ENCODE measurements at places on chromosomes 6 and 20. TPM values are rescaled to one million over a fixed set of nuclear protein-coding genes. Genes with fewer than 3 reads are reported as not detected.

VGLL2 gene
- polyA plus RNA-seq, result 0.46 TPM

CD109 gene
- polyA plus RNA-seq, result 4.1 TPM

WFDC5 gene
- 0.57 TPM for polyA plus RNA-seq

ECHDC1 gene
- polyA plus RNA-seq, result 56.2 TPM

OR12D3 gene
- polyA plus RNA-seq, result not detected

RPS6KA2 gene
- polyA plus RNA-seq, result 33.3 TPM

DACT2 gene
- 10.6 TPM for polyA plus RNA-seq

- DNase-seq, result no peak
Observed at GRCh38 chr20:44610313-44610962, 28.1 kb downstream of the PKIG start.

DNA sequence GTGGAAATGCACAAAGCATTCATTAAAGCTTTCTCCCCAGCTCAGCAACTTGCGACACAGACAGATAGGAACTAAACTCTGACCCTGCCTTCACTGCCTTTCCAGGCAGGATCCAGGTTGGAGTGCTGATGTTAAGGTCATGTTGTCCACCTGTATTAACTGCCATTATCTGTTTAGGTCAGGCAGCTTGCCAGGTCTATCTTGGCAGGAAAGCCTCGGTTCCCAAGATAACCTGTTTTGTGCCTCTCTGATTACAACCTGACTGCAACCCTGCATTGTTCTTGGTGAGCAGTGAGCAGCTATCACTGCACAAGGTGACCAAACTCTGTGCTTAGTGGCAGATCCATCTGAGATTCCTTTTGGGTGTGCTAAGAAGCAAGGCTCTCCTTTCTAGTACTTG, 23.2 kb upstream of the ELOVL2 start:
- no peak for DNase-seq

DNA sequence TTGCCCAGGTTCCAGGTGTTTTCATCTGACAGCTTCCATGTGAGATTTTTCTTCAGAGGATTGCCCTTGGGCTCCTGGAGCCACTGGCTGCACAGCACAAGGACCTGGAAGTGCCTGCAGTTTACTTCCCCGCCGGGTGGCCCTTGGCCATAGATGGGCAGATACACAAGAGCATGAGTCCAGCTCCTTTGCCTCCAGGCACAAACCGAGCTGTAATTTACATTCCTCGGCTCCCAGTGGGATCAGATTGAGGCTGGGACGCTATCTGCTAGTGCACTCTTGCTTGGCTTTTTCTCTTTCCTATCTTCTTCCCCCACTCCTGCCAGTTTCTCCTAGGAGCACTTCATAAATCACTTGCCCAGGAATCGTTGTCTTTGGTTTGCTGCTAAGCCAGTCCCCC, 85.4 kb upstream of the RALY start:
- DNase-seq, result no peak

GRCh38 chr20:63150391-63150898, 65.5 kb downstream of the YTHDF1 start:
- no peak for DNase-seq

DNA sequence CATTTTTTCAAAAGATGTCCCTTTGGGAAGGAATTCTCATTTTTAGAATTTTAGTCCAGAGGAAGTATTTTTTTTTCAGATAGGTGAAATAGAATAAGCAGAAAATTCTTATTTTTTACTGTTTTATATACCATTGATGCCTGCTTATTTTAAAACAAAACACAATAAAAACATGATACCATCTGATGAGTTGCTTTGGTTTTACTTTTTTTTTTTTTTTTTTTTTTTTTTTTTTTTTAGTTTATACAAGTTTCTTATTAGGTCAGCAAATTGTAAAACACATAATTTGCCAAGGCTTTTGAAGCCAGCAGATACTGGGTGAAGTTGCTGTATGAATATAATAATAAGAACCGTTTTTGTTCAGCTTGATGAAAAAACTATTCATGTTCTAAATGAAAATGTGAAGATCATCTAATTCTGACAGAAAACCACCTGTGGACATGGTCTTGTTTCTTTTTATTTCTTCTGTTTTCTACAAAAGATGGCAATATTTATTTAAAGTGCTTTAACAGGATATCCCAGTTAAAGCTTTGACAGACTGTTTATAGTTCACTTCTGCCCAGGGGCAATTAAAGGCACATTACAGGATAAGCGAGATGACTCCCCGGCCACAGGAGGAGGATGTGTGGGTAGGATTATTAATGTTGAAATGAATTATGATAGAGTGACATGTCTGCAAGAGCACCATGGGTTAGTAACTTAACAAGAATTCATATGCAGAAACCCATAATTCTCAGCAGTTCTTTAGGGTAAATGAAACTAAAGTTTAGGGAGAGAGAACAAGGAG, 31.1 kb downstream of the MYB start:
- DNase-seq, result no peak

DNA sequence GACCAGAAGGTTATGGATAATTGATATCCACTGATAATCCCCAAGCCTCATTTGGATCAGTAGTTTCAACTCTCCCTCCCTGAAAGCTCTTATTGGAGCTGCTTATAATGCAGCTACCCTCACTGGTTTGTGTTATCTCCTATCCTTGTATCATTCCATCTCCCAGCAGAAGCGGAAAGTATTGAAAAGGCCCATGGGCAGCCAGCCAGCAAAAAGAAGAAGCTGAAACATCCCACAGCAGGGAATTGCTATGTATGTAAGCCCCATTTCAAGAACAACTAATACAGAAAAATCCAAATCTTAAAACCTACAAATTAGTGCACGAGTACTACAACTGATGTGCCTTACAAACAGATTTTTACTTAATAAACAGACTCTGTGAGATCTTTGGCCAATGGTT, 269.0 kb upstream of the ECI2 start:
- DNase-seq, result no peak

GRCh38 chr6:42503894-42504293, 52.2 kb upstream of the TRERF1 start:
- DNase-seq, result no peak

GRCh38 chr6:14472986-14473337, 355.4 kb downstream of the CD83 start:
- DNase-seq, result no peak

DNA sequence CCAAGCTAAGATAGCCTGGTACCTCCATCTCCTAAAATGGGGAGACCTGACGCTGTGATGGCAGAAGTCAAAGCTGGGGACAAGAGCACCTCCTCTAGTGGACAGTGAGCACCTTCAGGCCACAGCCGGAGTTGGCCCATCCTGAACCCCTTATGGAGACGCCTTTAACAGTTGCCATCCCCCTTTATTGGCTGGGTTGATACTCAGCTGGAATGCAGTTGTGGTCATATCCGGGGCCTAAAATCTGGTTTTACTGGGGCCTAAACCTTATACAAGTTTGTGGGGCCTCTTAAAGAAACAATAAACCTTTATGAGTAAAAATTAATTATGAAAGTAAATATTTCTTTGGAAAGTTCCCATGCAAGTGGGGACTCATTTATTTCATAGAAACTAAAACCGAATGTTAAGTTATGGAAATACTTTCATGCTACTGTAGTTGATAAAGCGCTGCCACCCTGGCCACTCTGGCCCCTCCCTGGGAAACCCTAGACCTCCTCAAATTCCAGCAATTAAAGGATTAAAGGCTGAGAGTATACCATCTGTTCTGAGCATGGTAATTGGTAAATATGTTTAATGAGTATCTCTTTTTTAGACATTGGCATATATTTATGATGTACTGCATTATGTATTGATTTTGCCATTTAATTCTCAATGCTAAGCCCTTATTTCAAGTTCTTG, 95.1 kb upstream of the SASH1 start:
- DNase-seq, result no peak

DNA sequence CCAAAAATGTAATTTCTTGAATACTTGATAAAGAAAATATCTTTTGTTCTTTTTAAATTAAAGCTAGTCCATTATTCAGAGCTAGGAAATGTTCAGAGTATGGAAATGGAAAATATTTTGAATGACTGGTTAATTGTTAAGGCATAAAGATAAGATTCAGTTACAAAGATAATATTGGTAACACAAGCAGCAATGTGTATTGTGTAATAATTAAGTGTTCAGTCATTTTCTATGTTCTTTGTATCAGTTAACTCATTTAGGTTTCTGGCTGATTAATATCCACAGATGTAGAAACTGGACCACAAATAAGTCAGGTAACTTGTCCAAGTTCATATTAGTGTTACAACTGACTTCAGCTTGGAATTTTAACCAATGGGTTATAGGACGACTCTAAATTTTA, 442.2 kb upstream of the MANEA start:
- DNase-seq, result no peak

DNA sequence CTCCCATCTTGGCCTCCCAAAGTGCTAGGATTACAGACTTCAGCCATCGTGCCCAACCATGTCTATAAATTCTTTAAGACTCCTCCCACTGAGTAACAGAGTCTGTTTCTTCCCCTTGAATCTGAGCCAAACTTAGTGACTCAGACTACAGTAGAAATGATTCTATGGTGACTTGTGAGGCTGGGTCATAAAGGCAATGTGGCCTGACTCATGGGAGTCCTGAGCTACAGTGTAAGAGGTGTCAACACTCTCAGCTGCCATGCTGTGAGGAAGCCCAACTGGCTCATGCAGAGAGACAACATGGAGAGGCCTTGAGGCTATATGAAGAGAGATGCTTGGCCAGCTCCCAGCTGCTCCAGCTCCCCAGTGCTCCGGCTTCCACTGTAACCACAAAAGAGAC, 5.2 kb upstream of the NRSN2 start:
- DNase-seq, result no peak

- DNase-seq, result no peak
Observed at GRCh38 chr6:136677822-136678221, 114.5 kb downstream of the MAP3K5 start.

DNA sequence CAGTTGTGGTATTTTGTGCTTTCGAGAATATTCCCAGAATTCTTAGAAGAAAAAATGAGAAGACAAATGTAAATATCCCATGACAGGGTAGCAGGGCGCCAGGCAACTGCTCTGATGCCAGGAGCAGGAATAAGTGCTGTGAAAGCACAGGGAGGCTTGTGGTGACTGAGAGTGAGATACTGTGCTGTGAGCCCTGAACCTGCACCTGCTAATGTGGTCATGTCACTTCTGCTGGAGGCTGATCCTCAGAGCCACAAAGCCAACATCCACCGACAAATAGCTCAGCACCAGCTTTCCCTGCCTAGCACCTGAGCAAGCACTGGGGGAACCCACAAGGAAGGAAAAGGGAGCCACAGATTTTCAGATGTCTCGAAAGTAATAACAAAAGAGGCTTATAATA, 368.6 kb upstream of the CDH4 start:
- DNase-seq, result no peak

- no peak for DNase-seq
Observed at GRCh38 chr6:111995404-111995803, 58.5 kb upstream of the CCN6 start.

Data from spinal cord (tissue), 10 donors.